ENCODE measurements at places on chromosomes 4 and X.

DNA sequence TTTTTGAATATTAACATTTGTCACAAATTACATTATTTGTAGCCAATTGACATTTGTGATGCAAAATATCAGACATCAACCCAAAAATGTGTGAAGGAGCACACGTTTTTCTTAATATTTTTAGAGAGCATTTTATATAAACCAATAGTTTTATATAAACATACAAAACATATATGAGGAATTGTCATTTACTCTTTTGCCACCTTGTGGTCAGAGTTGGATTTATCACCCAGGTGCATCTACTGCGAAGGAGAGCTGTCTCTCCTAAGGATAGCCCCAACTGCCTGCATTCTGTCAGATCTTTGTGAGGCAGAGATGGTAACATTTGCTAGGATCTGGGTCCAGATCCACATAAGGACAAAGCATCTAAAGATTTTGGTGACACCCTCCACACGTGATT lies 2.5 kb upstream of the USP27X start:
- DNase-seq, result no peak

GRCh38 chrX:16212436-16212835 lies 45.2 kb downstream of the MAGEB17 start:
- no peak for DNase-seq

GRCh38 chr4:175277816-175278215 lies 359.7 kb downstream of the ADAM29 start:
- DNase-seq, result no peak

DNA sequence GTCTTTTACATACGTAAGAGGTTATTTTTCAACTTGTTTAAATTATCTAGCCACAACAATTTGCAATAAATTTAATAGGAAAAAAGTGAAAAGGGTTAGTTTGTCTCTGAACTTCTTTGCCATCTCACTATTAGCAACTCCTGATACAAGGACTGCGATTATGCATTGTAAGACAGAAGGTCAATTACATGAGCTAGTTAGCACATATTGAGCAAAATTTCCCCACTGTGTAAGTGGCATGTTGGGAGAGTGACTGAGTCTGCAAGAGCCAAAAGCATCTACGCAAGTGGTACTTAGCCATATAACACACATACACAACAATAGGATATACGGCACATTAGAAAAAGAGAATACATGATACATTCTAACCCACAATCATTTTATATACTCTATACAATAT lies 927.2 kb downstream of the STPG2 start:
- no peak for DNase-seq

- no peak for DNase-seq
Measured at GRCh38 chr4:110492522-110492921, 16.6 kb downstream of the ENPEP start.

GRCh38 chr4:123304151-123304964 lies 92.2 kb upstream of the SPRY1 start:
- DNase-seq, result no peak

DNA sequence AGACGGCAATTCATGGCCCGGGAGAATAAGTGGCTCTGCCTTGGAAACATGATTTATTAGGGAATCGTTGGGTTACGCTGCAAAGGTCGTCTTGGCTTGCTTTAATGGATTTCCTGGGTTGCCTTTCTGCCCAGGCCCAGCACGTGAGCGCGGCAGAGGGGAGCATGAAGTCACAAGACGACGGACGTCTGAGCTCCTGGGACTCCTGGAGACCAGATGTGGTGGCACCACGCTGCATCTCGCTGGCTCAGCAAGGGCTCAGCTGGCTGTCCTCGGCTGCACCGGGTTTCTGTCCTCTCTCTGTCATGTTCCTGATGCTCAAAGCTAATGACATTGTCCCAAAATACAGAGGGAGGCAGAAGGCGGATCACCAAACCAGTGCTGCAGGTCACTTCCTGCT lies 61.2 kb downstream of the C4orf50 start:
- DNase-seq, result no peak

DNA sequence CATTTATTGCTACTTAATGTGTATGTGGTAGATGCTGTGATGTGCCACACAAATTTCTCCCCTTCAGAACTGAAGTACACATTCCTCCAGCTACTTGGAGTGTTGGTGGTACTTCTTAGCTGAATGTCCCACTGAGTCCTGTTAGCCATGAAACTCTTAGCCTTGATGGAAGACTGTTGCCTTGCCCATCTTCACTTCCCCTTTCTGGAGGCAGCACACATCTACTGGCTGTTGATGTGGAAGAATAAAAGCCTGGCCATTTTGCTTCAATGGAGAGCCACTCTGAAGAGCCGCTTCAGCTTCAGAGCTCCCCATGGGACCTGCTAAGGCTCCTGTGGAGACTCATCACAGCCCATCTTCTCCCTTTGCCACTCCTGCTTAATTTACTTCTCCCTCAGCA lies 157.7 kb upstream of the PITX2 start:
- no peak for DNase-seq

- no peak for DNase-seq
Measured at GRCh38 chrX:27598312-27598711, 8.2 kb downstream of the DCAF8L2 start.

DNA sequence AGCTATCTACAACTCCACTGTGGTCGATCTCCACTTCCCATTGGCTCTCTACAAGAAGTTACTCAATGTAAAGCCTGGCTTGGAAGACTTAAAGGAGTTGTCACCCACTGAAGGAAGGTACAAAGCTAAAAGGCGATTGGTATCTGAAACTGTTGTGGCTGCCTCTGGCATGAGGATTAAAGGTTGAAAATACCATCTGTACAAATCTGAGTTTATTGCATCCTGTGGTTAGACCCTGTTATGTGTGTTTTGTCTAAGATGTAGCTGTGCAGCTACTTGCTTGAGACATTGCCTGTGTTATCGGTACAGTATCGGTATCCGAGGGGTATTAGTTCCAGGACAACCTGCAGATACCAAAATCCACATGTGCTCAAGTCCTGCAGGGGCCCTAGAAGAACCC lies 16.4 kb downstream of the NAP1L5 start:
- no peak for DNase-seq

- DNase-seq, result no peak
Measured at GRCh38 chr4:126251169-126251568, 936.4 kb downstream of the FAT4 start.

DNA sequence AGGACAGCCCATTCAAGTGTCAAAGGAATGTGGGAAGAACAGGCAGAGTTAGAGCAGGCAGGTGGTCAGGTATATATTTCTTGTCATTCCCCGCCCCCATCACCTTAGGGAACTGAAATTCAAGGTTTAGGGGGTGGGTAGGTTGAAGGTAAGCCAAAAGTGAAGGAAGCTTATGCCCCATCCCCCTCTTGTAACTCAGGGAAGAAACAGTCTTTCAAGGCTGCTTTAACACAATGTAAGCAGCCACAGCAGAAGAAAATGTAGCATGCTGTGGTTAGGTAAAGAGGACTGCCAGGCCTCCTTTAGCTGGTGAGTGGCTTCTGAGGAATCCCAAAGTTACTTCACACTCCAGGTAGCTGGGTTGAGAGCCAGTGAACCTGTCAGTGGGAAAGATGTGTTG lies 122.3 kb downstream of the RS1 start:
- DNase-seq, result no peak

DNA sequence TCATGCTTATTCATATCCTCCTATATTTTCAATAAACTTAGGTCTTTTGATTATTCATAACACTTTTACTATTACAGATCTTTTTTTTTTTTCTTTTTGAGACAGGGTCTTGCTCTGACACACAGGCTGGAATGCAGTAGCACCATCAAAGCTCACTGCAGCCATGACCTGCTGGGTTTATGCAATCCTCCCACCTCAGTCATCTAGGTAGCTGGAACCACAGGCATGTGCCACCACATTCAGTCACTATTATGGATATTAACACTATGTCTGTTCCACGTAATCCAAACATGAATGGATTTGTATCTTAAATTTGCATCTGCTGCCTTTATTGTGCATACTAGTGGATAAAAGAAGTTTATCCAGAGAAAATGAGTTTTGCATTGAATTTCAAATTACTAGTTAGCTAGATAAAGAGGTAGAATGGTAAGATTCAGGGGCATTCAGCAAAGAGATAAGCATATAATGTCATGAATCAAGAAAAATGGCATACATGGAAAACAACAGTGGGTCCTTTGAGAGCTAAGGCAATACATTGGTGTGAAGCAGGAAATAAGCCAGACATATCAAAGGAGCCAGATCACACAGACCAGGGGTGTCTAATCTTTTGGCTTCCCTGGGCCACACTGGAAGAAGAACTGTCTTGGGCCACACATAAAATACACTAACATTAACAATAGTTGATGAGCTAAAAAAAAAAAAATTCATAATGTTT lies 13.9 kb downstream of the ANAPC10 start:
- no peak for DNase-seq

GRCh38 chrX:109372716-109373115 lies 109.2 kb downstream of the GUCY2F start:
- DNase-seq, result no peak

- no peak for DNase-seq
Measured at GRCh38 chr4:95541889-95542607, 6.7 kb downstream of the UNC5C start.

DNA sequence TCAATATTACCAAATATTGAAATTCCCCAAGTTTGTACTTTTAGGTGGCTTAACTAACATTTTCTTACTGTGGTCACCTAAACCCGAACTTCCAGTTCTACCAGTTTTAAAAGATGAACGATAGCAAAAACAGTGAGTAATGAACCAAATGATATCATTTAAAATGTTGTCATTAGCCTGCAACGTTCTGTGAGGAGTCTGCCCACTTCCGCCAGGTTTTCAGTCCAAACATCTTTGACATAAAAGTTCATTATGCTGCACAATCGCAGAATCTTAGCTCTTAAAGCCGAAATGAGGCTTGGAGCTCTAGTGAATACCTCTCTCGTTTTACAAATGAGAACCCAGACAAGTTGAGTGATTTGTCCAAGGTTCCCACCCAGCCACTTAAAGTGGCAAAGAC lies 762 bp downstream of the PIGA start:
- DNase-seq, result no peak

- no peak for DNase-seq
Measured at GRCh38 chr4:113790478-113790877, 28.9 kb upstream of the CAMK2D start.

DNA sequence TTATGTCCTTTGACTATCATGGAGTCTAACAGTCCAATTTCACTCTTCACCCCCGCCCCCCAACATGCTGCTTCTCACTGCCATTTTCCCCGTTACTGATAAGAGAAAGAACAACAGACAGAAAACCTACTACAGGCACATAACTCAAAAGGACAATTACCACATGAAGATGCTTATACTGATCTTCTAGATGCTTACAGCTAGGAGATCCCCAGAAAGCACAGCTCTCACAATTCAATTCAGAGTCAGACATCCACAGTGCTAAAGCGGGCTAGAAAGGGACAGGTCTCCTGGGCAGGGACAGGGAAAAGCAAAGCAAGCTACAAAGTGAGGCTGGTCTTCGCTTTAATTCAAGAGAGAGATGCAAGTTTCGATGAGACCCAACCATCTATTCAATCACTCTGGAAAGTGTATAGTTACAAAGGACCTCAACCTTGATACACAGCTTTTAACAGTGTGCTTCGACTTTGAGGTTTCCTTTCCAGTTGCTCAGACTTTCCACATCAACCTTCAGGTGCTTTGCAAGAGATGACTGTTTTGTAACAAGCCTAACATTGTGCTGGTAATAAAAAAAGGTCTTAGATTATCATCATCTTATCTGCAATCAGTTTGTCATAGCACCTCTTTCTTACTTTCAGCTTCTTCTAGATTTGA lies 60.9 kb downstream of the LEF1 start:
- peak; percentile 22 for DNase-seq

- no peak for DNase-seq
Measured at GRCh38 chr4:145251391-145251790, 71.0 kb upstream of the OTUD4 start.

DNA sequence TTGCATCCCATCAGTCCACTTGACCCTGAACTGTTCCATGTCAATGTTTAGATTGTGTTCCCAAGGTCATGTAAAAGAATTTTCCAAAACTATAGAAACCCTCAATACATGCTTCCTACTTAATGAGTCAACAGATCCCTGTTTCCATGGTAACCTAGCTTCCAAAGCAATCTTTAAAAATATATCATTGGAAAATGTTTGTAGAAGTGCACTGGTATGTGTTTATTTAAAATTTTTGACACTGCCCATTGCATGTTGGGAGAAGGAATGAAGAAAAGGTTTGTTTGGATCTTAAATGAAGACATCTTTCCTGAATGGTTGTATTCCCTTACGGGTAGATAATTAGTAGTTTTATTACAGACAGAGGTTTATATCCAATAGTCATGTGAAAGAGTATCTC lies 345.3 kb downstream of the GABRG1 start:
- DNase-seq, result no peak

- no peak for DNase-seq
Measured at GRCh38 chr4:139761461-139761860, 95.8 kb downstream of the MGST2 start.

GRCh38 chr4:15476396-15476795 lies 6.7 kb downstream of the CC2D2A start:
- DNase-seq, result no peak

DNA sequence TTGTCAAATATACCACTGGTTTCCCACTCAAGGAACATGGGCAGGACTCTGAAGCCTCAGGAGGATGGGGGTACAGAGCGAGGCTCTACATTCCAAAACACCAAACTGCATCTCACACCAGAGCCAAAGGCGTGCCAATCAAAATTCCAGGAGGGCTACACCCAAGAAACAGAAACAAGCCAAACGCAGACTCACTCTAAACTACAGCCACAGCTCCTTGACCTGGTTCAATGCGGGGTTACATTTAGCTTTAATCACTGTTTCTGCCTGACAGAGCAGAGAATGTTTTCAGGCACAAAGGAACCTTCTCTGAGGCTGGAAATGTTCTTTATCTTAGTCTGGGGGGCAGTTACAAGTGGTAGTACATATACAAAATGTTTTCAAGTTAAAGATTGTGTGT lies 2121.5 kb upstream of the AGA start:
- no peak for DNase-seq

GRCh38 chrX:72340626-72341025 lies 34.9 kb upstream of the CITED1 start:
- no peak for DNase-seq

DNA sequence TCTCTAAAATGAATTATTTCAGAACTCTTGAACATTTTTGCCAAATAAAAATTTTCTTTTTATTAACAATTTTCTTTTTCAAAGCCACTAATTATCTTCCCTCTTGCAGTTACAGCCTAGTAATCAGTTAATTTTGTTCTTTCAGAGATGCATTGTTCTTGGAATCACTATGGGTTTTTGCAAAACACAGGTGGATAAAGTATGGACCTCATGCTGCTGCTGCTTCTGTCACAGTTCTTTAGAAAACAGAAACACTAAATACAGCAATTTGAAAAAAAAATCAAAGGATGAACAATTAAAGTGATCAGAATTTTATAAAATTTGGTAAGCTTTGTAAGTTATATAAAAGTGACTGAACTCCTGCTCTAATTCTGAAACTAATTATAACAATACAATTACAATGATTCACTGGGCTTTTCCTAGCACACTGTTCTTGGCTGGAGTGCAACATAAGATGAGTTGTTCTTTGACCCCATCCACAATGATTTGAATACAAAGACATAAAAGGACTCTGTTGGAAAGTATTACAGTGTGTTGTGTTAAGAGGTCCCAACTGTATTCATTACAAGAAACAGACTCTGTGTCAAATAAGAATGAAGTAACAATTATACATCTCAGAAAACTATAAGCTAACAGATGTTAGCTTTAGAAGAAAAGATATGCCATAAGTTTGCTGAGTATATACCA lies 59.4 kb upstream of the GK2 start:
- DNase-seq, result no peak

- DNase-seq, result no peak
Measured at GRCh38 chr4:169062897-169063244, 52.8 kb upstream of the CBR4 start.
